Globus pallidus (tissue), 1 donor: ENCODE measurements at places on chromosomes 12 and 14.

DNA sequence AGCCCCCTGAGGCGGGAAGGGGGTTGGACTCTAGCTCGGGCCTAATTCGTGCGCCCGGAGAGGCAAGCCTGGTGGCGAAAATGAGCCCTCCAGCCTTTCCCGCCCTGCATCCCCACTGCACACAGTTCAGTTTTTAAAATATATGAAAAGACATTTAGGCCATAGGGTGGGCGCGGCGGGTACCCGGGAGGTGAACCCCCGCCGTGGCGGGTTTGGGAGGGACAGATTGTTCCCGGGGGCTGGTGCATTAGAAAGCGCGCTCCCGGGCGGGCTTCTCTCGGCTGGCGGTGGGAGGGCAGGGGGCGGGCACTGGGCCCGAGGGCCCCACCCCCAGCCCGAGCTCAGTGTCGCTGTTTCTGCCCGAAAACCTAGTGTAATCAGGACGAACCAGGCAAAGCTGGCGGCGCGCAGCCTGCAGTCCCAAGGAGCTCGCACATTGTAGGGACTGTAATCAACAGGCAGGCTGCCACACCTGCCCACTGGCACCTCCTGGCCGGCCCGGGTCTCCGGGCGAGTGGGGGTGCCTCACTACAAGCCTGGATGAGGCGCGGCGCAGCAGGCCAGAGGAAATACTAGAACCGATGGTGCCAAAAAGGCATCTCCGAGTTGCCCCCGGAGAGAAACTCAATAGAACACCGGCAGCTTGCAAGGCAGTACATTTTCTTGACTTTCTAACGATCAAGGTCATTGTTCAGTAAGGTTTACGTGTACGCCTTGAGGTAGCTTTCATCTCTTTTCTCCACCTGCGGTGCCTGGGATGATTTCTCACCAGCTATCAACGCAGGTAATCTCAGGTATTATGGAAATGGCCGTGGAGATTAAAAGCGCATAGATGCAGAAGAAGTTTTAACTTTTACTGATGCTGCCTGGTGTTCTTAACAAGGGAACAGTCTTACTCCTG lies 764 bp upstream of the SPTB start:
- DNase-seq, result no peak

DNA sequence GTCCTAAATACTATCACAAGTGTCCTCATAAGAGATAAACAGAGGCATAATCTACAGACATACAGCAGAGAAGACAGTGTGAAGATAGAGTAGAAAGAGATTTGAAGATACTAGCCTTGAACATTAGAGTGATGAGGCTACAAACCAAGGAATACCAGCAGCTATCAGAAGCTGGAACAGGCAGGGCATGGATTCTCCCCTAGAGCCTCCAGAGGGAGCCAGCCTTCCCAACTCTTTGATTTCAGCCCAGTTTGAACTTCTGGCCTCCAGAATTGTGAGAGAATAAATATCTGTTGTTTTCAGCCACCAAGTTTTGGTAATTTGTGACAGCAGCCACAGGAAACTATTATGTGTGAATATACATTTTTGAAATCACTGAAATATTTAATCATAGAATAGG lies 47.2 kb downstream of the CCDC91 start:
- DNase-seq, result no peak

GRCh38 chr14:93103392-93104080 lies 12.2 kb downstream of the ITPK1 start:
- no peak for DNase-seq

DNA sequence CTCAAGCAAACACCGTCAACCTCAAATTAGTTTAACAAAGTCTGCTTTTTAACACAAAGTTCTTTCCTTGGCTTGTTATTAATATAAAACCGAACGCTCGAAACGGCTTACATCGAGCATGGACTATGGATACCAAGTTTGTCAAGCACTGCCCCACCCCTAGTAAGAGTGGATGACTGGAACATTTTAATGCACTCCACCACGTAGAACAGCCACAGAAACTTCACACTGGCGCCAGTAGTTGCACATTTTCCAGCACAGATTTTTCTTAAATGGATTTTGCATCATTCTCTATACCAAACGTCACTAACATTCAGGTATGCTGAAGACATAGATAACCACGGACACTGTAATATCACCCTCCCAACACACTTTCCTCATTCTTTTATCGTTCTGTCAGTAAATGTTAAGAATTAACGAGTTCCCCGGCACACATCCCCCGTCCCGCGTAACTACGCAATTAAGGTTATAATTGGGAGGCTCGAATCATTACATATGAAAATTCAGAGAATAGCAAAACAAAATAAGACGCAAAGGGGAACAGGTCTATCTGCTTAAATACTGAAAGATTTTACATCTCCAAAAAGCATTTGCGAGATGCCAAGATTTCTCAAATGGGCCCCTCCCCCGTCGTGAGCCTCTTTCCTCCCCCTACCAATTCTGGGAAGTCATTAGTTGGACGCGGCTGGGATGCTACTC lies 990 bp downstream of the FERMT2 start:
- DNase-seq, result peak; percentile 60

DNA sequence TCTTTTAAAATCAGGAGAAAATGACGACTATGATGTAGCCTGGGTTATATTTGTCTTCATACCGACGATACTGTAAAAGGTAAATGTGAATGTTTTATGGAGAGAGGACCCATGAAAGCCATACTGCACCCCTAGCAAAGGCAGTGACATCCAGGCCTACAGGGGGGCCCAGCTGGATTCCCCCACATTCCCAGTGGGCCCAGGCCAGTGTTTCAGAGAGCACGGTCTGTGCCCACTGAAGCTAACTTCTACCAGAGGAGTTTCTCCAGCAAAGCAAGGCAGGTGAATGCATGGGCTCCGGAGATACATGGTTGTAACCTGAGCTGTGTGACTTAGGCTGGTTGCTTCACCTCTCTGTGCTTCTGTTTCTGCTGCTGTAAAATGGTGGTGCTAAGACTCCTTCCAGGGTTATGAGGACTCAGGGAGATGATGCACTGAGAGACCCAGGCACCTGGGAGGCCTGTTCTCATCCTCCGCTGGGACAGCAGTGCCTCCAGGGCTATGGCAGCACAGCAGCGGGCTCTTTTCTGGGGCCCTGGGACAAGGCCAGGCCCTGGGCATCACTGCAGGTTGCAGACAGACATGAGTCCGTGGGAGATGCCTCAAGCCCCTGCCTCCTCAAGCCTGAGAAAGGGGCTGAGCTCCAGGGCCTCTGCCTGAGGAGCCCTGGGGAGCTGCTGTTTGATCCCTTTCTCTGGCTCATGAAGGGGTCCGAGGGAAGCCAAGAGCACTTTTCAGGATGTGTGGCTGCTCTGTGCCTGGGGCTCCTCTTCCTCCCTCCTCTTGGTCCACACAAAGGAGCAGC lies 73.7 kb downstream of the SERPINA3 start:
- no peak for DNase-seq

DNA sequence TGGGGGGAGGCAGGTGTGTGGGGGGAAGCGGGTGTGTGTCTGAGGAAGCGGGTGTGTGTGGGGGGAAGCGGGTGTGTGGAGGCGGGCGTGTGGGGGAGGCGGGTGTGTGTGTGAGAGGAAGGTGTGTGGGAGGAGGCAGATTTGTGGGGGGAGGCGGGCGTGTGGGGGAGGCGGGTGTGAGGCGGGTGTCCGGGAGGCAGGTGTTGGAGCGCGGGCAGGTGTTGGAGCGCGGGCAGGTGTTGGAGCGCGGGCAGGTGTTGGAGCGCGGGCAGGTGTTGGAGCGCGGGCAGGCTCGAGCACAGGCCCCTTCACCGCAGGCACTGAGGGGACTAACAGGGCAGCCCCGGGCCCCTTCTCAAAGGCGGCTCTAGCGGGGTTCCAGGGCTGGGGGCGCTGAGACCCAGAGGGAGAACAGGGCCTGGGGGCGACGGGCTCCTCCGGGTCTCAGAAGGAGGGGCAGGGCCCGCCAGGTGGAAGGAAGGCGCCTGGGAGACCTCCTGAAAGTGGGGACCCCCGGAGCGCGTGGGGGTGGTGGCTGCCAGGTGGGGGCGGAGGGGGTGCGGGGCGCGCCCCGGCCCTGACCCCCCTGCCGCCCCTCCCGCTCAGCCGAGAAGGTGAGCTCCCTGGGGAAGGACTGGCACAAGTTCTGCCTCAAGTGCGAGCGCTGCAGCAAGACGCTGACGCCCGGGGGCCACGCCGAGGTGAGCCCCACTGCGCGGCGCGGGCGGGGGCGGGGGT lies 3.2 kb downstream of the CRIP2 start:
- DNase-seq, result no peak

GRCh38 chr12:60235261-60235660 lies 639.4 kb downstream of the SLC16A7 start:
- DNase-seq, result no peak

DNA sequence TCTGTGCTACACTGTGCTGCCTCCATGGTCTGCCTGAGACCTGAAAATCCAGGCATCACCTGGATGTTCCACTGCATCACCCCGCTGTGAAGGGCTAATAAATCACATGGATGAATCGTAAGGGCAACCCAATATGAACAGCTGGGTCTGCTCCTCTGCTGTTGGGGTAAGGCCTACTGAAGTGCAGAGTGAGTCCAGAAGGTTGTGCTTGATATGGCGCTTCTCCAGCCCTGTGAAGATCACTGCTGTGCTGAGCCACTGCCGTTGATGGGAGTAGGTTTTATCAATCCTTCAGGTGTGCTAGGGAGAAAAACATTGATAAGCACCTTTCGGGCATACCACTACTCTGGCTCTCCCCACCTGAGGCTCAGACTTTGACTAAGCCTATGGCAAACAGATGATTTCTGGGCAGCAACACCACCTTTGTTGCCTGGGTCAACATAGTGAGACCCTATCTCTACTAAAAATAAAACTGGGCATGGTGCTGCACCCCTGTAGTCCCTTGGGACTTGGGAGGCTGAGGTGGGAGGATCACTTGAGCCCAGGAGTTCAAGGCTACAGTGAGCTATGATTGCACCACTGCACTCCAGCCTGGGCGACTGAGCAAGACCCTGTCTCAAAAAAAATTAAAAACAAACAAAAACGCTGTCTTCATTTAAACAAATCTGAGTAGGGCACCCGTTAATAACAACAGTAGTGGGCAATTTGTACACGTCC lies 1.7 kb downstream of the ACVRL1 start:
- no peak for DNase-seq

GRCh38 chr14:38507299-38507698 lies 251.4 kb upstream of the CLEC14A start:
- DNase-seq, result no peak

- no peak for DNase-seq
Measured at GRCh38 chr12:4933411-4933810, 23.7 kb downstream of the KCNA1 start.

DNA sequence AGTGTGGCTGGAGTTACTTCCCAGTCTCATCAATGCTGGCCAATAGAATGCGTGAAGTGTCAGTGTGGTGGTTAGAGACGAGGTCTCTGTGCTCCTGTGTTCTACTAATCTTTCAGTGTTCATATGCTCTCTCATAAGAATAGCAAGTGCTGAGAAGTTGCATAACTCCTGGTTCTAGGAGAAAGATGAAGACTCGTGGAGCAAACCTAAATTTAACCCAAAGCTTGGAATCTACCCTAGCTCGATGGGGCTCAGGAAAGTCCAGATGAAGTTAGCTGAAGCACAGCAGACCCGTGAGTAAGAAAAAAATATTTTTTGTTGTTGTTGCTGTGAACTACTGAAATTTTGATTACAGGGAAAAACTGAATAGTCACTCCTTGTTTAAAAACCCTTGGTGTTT lies 412.6 kb downstream of the APAF1 start:
- DNase-seq, result no peak

GRCh38 chr14:104111301-104112112 lies 26.0 kb downstream of the ASPG start:
- DNase-seq, result no peak

DNA sequence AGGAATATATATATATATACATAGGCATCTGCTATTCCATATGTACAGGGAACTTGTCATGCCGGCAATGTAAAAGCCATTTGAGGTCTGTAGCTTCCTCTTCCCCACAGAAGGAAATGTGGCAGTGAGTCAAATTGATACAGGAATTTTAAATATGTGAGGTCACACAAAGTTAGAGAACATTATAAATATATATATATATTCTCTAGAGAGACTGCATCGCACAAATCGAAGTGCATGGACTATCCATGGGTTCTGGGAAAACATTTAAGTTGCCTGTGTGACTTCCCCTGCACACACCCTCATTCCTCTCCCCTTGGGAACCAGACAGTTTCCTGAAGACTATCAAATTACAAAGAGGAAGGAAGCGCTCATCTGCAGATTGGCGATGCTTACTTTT lies 100.9 kb upstream of the CCDC91 start:
- no peak for DNase-seq

DNA sequence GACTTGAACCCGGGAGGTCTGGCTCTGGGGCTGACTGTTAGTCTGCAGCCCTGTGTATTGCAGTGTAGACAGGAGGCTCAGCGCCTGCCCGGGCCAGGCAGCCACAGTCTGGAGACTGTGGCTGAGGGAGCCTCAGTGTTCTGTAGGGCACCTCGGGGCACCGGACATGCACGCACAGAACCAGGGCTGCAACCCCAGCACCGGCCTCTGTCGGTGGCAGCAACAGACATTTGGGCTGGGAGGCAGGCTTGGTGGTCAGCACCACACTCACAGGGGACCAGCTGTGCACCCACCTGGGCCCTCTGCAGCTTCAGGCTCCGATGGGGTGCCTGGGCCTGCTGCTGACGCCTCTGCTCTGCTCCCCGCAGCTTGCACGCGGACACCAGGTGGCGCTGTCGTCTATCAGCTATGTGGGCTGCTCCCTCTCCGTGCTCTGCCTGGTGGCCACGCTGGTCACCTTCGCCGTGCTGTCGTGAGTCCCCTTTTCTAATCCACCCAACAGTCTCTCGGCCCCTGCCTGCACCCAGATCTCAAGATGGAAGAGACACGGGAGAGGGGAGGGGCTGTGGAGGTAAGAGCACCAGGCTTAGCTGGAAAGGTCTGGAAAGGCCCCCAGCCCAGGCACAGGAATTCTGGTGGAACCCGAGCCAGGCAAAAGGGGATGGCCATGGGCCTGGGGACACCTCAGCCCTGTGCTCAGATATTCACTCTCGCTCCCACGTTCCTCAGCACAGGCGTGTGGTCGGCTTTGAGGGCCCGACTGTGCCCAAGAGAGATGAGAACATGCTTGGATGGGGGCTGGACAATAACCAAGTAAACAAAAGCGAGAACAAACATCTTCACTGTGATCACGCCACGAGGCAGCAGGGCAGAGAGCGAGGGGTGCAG lies 151.0 kb downstream of the ADGRD1 start:
- DNase-seq, result peak; percentile 66

DNA sequence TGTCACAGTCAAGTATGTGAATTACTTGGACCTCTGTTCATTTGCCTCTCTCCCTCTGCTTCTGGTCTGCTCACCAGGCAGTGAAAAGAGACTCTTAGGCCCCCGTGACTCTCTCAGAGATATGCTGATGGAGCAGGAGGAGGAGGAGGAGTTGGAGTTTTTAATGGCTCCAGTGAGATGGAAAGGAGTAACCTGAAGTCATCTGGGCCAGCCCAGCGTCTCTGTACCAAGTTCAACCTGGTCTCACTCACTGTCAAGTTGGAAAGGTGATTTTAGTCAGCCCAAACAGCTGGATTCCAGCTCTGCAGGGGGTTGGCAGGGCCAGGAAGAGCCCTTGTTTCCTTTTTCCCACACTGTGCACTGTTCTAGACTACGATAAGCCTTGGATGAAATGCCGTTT lies 48.6 kb downstream of the SH2B3 start:
- no peak for DNase-seq
